ENCODE measurements at places on chromosomes 12 and 14. TPM values are rescaled to one million over a fixed set of nuclear protein-coding genes. Genes with fewer than 3 reads are reported as not detected.
A peak's percentile ranks its signal among the peaks of the same experiment; 100 is the strongest.

The SRRM4 gene
- polyA plus RNA-seq, result not detected

GRCh38 chr12:111304642-111305071 is 64.2 kb downstream of the PHETA1 start:
- peak; percentile 41 for DNase-seq

DNA sequence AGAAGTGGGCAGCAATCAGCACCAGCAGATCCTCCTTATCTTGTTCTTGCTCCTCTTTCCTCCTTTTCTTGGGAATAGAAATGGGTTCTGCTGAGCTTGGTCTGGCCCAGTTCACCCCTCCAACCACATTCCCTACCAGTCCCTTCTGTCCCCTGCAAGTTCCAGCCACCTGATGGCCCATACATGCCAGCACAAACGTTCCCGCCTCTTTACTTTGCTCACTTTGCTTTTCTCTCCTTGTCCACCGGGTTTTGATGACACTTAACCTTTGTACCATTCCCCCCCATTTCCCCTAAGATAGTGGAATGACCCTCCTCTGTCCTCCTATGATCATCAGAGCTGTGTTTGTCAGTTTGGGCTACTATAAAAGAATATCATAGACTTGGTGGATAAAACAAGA is 23.4 kb upstream of the EML1 start:
- no peak for DNase-seq

DNA sequence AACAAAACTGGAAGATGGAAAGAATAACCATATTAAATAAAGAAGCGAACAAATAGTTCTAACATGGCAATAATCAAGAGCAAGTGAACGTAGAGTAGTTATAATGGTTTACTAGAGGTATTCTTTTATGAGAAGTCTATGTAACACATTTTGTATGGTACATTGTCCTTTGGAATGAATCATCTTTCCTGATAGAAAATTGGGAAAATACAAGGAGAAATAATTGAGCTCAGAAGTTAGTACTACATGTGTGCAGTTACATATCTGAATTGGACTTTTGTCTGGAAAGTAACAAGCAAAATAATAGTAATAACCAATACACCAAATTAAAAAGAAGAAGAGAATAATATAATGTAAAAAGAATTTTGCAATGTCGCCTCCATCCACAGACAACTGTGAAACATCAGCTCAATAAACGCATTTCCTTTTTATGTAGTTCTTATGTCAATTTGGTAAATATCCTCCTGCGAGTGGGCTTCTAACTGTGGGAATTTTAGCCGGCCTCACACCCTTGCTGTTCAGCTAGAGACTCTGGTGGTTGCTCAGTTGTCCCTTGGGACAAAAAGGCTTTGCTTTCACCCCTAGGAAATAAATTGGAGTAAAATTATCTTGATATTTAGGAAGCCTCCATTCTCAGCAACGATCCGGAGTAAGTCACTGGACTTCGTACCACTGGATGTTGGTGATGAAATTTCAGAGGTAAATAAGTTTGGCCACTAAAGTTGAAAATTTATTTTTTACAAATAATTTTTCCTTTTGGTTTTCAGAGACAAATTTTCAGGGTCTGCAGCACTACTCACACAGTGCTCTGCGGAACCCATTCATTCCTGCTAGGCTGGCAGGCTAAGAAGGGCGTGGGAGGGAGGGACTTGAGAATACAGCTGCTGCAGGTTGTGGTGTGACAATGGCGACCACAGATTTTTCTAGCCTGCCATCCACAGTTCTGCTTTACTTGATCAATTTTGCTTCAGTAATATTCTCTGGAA is 1.1 kb upstream of the TUBA1A start:
- DNase-seq, result no peak

- DNase-seq, result peak; percentile 68
Measured at GRCh38 chr14:103808403-103809001, 38.9 kb downstream of the PPP1R13B start.

Data from naive thymus-derived CD4-positive, alpha-beta T cell (primary cell).